AG10803 (cell line): ENCODE measurements at places on chromosomes 2 and 18.

- peak; percentile 44 for DNase-seq
Measured at GRCh38 chr2:65545837-65546805, 113.7 kb upstream of the SPRED2 start.

GRCh38 chr2:34291076-34291475 is 692.0 kb upstream of the FAM98A start:
- no peak for DNase-seq

DNA sequence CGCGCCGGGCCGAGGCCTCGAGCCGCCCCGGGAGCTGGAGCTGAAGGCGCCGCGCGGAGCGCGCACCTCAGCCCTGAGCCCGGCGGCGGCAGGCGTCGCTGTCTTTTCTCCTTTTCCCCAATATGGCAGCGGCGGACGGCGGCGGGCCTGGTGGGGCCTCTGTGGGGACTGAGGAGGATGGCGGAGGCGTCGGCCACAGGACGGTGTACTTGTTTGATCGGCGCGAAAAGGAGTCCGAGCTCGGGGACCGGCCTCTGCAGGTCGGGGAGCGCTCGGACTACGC is 369 bp downstream of the SMCHD1 start:
- DNase-seq = no peak

- peak; percentile 84 for DNase-seq
Measured at GRCh38 chr2:19358242-19359020, at the start of gene OSR1. Gene OSR1, minus strand, starts transcription at chr2:19358623. Its CDS starts 4,818 bp downstream, at chr2:19353805.

DNA sequence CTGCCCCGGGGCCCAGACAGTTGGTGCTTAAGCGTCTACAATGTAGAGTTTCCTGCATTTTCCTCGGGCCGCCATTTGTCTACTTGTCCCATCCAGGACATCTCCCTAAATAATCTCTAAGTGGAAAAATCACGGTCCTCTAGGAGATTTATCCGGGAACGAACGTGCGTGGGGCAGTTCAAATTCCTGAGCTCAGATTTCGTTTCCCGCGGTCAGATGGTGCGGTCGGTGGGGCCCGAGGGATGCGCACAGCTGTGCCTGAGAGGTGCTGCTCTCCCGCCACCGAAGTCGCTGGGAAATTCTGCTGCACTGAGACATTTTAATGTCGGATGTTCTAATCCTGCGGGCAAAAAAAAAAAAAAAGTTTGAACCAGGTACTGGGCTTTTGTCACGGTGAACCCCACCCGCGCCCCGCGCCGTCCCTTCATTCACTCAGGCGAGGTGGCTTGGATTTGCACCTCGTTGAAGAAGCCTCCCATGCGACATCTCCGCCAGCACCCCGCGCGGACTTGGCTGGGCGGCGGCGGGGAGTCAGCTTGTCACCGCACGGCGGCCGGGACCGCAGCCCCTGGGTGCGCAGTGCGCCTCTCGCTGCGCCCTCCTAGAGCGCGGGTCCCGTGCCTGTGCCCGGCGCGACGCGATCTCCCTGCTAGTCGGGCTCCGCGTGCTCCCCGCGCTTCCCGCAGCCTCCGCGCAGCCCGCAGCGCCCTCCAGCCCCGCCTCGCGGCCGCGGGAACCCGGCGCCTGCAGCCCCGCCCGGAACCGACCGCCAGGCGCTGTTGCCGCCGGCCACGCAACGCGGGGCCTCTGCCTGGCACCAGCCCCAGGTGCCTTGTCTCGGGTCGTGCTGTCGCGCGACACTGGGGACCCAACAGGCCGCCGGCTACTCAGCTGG is 191.9 kb upstream of the TCF4 start:
- peak; percentile 40 for DNase-seq

DNA sequence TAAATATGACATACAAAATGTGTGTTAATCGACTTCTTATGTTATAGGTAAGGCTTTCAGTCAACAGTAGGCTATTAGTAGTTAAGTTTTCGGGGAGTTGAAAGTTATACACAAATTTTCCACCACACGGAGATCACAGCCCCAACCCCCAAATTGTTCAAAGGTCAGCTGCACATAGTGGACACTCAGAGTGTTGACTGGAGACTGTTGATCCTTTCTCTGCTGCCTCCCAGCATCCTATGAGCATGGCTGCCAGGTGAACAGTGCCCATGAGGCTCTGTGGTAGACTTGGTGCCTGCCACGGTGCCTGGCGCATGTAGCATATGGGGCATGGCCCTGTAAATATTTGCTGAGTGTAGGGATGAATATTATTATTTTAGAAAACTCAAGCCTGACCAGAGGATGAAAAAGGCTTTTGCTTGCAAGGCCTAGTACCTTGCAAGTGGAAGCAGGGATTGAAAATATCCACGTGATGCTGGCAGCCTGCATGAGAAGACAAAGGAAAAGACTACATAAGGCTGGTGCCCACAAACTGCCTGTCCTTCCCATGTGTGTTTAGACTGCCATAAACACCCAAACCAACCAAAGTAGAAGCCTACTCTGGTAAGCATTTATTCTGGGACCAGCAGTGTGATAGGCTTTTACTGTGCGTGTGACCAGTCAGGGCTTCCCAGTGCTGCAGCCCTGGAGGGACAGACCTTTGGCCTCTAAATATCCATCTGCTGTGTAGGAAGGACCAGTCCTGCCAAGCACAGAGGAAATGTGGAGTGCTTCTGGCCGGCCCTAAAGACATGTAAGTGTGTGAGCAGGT is 226.1 kb downstream of the LDLRAD4 start:
- DNase-seq = no peak

- no peak for DNase-seq
Measured at GRCh38 chr2:239398521-239398921, 2.3 kb downstream of the HDAC4 start.
